ENCODE measurements at places on chromosomes 7 and 10. TPM values are rescaled to one million over a fixed set of nuclear protein-coding genes. Genes with fewer than 3 reads are reported as not detected.

The NEURL1 gene
- total RNA-seq, result 0.16 TPM

The CCDC3 gene
- 166 TPM for total RNA-seq

- H3K27me3 ChIP-seq, result no peaks in the 10 kb centered on the region
- H3K27ac ChIP-seq, result no peak within 1 kb of the TSS
- H3K4me3 ChIP-seq, result peak within 1 kb of the TSS; percentile 42
- DNase-seq, result no peak
- H3K4me1 ChIP-seq, result no peaks in the 10 kb centered on the region
These were observed at the start of gene PLPP4 for GRCh38 chr10:120456626-120457430. PLPP4 (plus strand) TSS chr10:120457227; CDS start chr10:120457306, 79 bp downstream.

The DLG5 gene
- total RNA-seq, result 70.6 TPM

GRCh38 chr7:110839866-110840265, 251.1 kb upstream of the LRRN3 start:
- peaks cover 2% of the 10 kb centered on the region for H3K4me1 ChIP-seq
- no peak overlapping the region for H3K27ac ChIP-seq
- H3K36me3 ChIP-seq, result no peaks in the 10 kb centered on the region
- H3K4me3 ChIP-seq, result no peak overlapping the region
- H3K27me3 ChIP-seq, result no peaks in the 10 kb centered on the region

DNA sequence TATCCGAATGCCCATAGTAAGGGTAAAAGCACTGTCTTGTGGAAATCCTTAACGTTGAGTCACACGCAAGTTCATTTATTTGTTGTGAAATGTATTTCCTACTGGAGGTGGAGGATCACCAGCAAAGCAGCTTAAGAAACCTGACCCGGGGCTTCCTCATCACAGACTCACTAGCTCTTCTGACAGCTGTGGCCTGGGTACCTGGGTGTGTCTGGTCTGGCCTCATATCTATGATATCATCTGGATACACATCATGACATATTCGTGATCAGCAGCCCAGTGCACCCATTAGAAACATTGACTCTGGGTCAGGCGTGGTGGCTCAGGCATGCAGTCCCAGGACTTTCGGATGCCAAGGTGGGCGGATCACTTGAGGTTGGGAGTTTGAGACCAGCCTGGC, 8.8 kb downstream of the DRGX start:
- no peaks in the 10 kb centered on the region for H3K36me3 ChIP-seq
- no peak overlapping the region for H3K4me3 ChIP-seq
- H3K27ac ChIP-seq, result no peak overlapping the region
- DNase-seq, result peak; percentile 36
- H3K27me3 ChIP-seq, result no peaks in the 10 kb centered on the region

The SPDYE1 gene
- not detected for total RNA-seq

DNA sequence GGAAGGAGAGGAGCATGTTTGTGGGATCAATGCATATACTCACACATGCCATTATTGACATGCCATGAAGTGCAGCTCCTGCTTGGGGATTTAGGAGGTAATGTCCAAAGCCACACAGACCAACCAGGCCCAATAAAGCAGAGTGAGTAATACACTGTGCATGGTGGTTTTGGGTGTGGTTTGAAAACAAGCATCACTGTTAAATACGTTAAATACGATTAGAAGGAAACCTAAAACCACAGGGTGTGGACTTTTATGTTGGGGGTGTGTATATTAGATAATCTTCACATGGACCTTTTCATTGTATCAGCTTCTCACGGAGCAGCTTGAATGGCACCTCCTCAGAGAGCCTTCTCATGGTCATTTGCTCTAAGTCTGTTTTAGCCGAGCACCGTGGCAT, 10.4 kb upstream of the EIF3A start:
- no peaks in the 10 kb centered on the region for H3K27me3 ChIP-seq
- DNase-seq, result no peak
- no peak overlapping the region for H3K4me3 ChIP-seq
- H3K27ac ChIP-seq, result no peak overlapping the region
- H3K36me3 ChIP-seq, result no peaks in the 10 kb centered on the region

DNA sequence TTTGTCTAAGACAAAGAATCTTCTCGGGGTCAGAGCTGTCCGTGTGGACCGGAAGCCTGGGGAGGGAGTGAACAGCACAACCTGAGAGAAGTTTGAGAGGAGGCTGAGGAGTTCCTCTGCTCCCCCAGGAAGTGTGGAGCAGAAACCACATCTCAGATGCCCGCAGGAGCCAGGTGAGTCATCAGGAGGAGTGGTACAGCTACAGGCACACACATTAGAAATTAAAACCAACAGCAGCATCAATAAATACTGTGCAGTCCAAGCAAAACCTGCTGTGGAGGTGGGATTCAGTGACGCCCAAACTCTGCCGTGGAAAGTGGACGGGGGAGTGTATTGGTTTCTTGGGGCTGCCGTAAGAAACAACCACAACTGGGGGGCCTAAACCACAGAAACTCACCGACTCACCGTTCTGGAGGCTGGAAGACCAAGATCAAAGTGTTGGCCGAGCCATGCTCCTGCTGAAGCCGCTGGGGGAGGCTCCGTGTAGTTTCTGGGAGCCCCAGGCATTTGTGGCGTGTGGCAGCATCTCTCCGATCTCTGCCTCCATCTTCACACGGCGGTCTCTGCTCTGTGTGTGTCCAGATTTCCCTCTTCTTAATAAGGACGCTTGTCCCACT, 31.2 kb upstream of the GARS1 start:
- DNase-seq, result no peak
- H3K4me3 ChIP-seq, result no peak overlapping the region
- H3K36me3 ChIP-seq, result peaks cover 3% of the 10 kb centered on the region
- no peak overlapping the region for H3K27ac ChIP-seq

GRCh38 chr10:88792661-88793060, 9.9 kb upstream of the LIPM start:
- H3K27me3 ChIP-seq, result no peaks in the 10 kb centered on the region
- H3K4me1 ChIP-seq, result no peaks in the 10 kb centered on the region

DNA sequence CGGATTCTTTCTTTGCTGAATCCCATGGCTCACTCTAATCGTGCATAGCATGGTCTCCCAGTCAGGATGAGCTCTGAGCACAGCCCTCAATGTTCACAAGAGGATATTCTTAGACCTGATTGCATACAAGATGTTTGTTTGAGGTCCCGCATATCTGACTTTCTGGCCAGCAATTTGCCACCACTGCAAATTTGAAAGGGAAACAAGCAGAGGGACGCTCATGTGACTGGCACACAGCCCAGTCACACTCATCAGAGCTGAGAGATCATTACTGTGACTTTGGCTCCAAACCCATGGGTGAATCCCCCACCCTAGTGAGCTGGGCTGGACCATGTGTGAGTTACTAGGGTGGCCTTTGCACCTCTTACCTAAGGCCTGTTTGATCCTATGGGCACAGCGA, 9.9 kb downstream of the TAS2R41 start:
- H3K27me3 ChIP-seq, result no peaks in the 10 kb centered on the region
- H3K27ac ChIP-seq, result no peak overlapping the region
- no peaks in the 10 kb centered on the region for H3K36me3 ChIP-seq
- no peak overlapping the region for H3K4me3 ChIP-seq

The PRLHR gene
- total RNA-seq, result not detected

GRCh38 chr10:116336866-116337265, 12.6 kb downstream of the CCDC172 start:
- DNase-seq, result no peak
- no peak overlapping the region for H3K27ac ChIP-seq
- no peaks in the 10 kb centered on the region for H3K27me3 ChIP-seq

DNA sequence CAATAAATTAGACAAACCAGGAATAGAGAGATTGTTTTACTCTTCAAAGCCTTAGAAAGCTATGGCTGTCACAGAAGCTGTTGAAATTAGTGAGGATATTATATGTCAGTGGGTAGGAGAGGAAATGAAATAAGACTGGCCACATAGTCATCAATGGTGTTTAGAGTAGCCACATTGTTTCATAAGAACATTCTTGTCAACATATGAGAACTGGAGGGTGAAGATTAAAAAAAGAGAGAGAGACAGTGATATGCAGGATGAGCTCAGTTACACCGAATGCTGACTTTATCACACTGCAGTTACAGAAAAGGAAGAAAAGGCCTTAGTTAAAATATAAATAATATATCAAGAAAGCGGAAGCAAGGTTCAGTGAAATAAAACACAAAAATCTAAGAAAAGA, 412.0 kb downstream of the CNTNAP2 start:
- DNase-seq, result no peak
- no peaks in the 10 kb centered on the region for H3K4me1 ChIP-seq
- no peak overlapping the region for H3K27ac ChIP-seq
- H3K36me3 ChIP-seq, result no peaks in the 10 kb centered on the region
- no peaks in the 10 kb centered on the region for H3K27me3 ChIP-seq

GRCh38 chr7:85695533-85695932, 508.7 kb upstream of the SEMA3D start:
- H3K4me1 ChIP-seq, result no peaks in the 10 kb centered on the region
- no peaks in the 10 kb centered on the region for H3K36me3 ChIP-seq
- no peak overlapping the region for H3K27ac ChIP-seq
- H3K27me3 ChIP-seq, result no peaks in the 10 kb centered on the region
- DNase-seq, result no peak
- no peak overlapping the region for H3K4me3 ChIP-seq

The NEUROD6 gene
- not detected for total RNA-seq

DNA sequence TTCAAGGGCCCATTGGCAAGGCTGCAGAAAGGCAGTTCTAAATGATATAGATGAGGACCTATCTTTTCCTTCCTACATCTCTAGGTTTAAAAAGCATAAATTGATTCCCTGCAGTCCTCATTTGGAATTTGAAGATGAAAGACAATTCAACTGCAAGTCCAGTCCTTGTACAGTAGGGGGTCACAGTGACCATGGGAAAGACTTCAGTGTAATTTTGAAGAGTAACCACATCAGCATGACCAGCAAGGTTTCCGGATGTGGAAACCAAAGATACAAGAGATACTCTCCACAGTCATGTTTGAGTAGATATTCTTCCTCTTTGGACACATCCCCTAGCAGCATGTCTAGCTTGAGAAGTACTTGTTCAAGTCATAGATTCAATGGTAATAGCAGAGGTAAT, 539.3 kb upstream of the TEX47 start:
- H3K27ac ChIP-seq, result no peak overlapping the region
- no peak for DNase-seq
- no peaks in the 10 kb centered on the region for H3K36me3 ChIP-seq
- H3K4me1 ChIP-seq, result no peaks in the 10 kb centered on the region
- no peaks in the 10 kb centered on the region for H3K27me3 ChIP-seq

The OR9A2 gene
- not detected for total RNA-seq

The CADPS2 gene
- total RNA-seq, result 23.8 TPM

The NPTX2 gene
- 35.2 TPM for total RNA-seq

DNA sequence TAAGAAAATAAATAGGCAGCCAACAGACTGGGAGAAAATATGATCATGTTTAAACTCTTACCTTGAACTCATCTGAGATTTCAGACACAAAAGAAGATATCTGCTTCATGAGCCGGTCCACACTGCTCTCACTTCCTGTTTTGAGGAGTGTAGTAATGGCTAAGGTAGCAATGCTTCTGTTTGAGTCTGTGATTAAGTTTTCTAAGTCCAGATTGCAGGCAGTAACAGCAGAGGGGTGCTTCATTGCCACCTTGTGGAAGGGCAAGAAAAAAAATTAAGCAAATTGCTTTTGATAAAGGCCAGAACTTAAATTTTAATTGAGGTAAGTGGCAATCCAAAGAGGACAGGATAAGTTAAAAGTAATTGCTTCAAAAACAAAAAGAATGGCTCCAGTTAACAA, 69.1 kb downstream of the MEST start:
- H3K27me3 ChIP-seq, result no peaks in the 10 kb centered on the region
- no peak for DNase-seq
- H3K4me1 ChIP-seq, result no peaks in the 10 kb centered on the region
- H3K4me3 ChIP-seq, result no peak overlapping the region
- H3K36me3 ChIP-seq, result peaks cover 2% of the 10 kb centered on the region
- H3K27ac ChIP-seq, result no peak overlapping the region

GRCh38 chr10:124263726-124264125, 155.0 kb downstream of the OAT start:
- no peaks in the 10 kb centered on the region for H3K36me3 ChIP-seq
- DNase-seq, result no peak
- no peaks in the 10 kb centered on the region for H3K27me3 ChIP-seq
- H3K27ac ChIP-seq, result no peak overlapping the region
- no peaks in the 10 kb centered on the region for H3K4me1 ChIP-seq
- H3K4me3 ChIP-seq, result no peak overlapping the region

DNA sequence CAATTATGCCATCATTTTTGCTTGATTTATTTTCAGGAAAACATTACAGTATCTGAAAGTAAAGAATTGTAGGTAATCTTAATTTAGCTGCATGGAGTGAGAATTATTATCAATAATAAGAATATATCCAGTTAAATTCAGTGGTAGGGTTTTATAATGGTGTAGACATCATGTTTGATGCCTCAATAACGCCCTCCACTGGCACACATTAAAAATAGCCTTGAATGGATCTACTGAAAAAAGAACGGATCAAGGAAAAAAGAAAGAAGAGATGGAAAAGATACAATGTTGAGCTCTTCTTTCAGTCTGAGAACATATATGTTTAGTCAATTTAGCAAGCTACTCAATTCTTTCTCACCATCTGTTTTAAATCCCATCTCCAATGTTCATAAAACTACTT, 319.2 kb downstream of the CDC14C start:
- no peak overlapping the region for H3K4me3 ChIP-seq
- H3K36me3 ChIP-seq, result no peaks in the 10 kb centered on the region
- H3K4me1 ChIP-seq, result no peaks in the 10 kb centered on the region

The MLXIPL gene
- total RNA-seq, result 4.5 TPM

- H3K4me1 ChIP-seq, result no peaks in the 10 kb centered on the region
- peaks cover 31% of the 10 kb centered on the region for H3K36me3 ChIP-seq
- H3K4me3 ChIP-seq, result no peak overlapping the region
- no peaks in the 10 kb centered on the region for H3K27me3 ChIP-seq
These were observed 80.6 kb downstream of the TRRAP start for GRCh38 chr7:98958968-98959367.

DNA sequence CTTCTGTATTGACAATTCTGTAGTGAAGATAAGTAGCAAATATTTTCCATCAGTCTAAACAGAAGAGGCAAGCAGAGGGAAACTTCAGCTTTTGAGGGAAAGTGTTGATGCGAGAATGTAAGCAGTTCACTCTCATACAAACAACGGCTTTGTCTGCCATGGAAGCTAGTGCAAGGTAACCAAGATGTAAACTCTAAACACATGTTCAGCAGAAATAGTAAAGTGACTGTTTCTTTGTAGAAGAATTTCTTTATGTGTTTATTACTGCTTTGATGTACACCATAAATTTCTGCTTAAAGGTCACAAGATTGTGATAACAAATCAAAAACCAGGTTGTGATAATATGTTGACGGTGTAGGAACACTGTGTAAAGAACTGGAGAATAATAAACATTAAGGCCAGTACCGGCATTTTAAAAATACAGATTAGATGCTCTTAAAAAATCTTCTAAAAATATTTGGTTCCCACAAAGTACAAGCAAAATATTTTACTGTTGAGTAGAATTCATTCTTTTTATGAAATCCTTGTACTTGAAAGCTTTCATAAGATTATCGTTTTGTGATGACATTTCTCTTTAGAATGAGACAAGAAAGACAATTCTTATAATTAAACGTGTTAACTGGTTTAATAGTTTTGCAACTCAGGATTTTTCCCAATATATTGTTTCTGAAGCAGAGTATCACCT, 34.2 kb downstream of the SEMA3C start:
- no peak for DNase-seq
- H3K27ac ChIP-seq, result no peak overlapping the region
- no peaks in the 10 kb centered on the region for H3K27me3 ChIP-seq
- no peaks in the 10 kb centered on the region for H3K4me1 ChIP-seq
- no peak overlapping the region for H3K4me3 ChIP-seq

The FEZF1 gene
- total RNA-seq, result not detected
